T-cell (primary cell): ENCODE measurements at places on chromosomes 1 and 21.
A peak's percentile ranks its signal among the peaks of the same experiment; 100 is the strongest.

GRCh38 chr1:59136541-59137275, 160.2 kb upstream of the FGGY start:
- DNase-seq, result no peak

DNA sequence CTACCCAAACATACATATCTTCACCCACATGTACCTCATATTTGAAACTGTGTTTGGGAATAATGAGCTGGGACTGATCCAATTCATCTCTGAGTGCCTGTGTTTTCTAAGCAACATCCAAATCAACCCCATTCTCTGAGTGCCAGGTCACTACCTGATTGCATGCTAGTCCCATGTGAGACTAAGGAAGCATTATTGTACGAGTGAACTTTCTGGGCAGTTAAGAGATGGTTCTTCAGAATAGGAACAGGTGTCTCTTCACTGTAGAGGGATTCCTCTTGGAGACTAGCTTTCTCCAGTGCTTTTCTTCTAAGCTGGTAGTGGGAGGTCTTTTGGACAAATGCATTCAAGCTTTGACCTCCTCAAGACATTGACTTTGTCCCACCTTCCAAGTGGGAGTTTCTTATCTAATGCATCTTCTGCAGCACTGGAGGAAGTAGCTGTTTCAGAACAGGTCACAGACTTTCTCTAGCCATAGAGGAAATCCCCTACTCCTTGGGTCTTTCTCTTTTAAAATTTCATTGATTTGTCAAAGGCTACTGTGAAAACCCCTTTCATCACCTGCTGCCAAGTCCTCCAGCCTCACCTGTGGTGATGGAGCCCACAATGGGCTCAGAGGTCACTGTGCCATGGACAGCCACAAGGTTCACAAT, 172.0 kb upstream of the KIAA0040 start:
- no peak for DNase-seq

- DNase-seq, result no peak
Measured at GRCh38 chr1:13869172-13869797, 169.3 kb downstream of the PRDM2 start.

DNA sequence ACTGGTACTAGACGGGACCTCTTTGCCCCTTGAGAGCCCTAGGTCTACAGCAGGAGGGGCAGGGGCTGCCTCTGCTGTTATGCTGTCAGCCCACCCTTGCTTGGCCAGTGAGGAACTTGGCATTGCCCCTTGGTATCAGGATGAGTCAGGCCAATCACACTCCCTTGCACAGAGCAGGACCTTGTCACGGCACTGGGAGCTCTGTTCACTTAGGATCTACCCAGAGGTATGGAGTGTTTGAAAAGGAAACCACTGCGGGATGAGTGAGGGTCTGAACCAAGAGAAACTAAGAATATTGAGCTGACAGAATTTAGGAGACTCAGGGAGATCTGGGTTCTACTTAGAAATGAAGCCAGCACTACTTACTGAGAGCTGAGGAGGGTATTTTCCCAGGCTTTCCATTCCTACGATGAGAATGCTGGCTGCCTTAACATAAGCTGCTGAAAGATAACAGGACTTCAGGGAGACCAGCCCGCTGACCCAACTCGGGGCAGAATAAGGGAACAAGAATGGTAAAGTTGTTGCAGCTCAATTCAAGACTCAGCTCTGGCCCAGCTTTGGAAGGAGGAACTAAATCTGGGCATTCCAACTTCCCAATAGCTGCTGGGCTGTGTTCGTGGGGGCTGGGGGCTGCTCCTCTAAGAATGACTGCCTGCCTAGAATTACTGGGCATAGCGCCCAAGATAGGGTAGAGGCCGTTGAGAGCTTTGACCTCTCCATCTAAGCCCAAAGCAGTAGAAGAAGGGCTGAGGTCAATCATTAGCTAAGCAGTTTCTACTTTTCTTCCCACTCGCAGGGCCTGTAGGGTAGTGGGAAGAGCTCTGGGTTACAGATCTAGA, 1.5 kb downstream of the FABP3 start:
- DNase-seq, result no peak

- DNase-seq, result no peak
Measured at GRCh38 chr1:171803461-171804022, 22.1 kb downstream of the METTL13 start.

DNA sequence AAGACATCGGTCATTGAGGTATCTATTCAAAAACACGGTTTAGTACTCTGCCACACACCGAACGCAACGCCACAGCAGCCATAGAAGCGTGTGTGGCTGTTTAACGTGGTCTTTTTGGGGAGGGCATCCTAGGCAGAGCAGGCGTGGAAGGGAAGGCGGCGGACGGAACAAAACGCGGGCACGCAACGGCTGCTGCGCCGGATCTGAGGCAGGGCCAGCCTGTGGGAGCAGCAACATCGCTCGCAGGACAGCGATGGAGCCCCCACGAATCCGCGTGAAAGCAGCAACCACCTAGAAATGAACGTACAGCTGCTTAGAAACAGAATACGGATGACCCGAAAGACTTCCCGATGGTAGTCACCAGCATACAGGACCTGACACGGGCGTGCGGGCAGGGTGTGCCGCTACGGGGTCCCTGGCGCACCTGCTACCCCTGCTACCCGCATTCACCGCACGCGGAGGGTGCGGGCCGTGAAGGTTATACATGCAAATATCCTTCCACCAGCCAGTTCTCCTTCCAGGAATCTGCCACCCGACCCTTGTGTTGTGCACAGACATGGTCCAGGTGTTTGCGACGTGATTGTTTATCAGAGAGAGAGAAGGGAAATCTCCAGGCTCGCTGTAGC, 114.4 kb upstream of the COL6A1 start:
- no peak for DNase-seq

GRCh38 chr1:219476116-219476515, 136.8 kb downstream of the ZC3H11B start:
- DNase-seq, result no peak

GRCh38 chr1:57770236-57770635, 346.4 kb upstream of the DAB1 start:
- no peak for DNase-seq

GRCh38 chr1:55214212-55214933, 791 bp downstream of the USP24 start:
- DNase-seq, result peak; percentile 10

DNA sequence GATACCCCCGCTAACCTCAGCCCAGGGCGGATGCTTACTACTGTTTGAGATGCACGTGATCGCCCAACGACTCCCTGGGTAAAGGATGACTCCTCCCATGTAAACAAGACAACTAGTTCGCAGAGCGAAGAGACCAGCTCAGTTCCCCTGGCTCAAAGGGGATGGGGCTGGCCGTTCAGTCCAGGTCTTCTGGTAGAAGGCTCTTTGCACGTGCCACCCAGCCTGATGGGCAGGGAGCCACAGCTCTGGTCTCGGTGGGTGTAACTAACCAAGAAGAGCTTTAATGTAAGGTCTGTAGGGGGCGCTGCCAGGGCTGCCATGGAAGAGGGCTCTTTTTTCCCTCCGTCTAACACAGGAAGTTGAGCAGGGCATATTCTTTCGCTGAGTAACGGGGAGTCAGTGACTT, 49.4 kb upstream of the PARP1 start:
- peak; percentile 44 for DNase-seq

GRCh38 chr1:75985827-75986226, 53.6 kb upstream of the ASB17 start:
- DNase-seq, result no peak

GRCh38 chr1:31470794-31471315, 57.8 kb downstream of the SERINC2 start:
- no peak for DNase-seq

- DNase-seq, result no peak
Measured at GRCh38 chr1:38183096-38183495, 136.5 kb upstream of the POU3F1 start.

GRCh38 chr1:41535716-41536115, 51.2 kb upstream of the EDN2 start:
- DNase-seq, result no peak

DNA sequence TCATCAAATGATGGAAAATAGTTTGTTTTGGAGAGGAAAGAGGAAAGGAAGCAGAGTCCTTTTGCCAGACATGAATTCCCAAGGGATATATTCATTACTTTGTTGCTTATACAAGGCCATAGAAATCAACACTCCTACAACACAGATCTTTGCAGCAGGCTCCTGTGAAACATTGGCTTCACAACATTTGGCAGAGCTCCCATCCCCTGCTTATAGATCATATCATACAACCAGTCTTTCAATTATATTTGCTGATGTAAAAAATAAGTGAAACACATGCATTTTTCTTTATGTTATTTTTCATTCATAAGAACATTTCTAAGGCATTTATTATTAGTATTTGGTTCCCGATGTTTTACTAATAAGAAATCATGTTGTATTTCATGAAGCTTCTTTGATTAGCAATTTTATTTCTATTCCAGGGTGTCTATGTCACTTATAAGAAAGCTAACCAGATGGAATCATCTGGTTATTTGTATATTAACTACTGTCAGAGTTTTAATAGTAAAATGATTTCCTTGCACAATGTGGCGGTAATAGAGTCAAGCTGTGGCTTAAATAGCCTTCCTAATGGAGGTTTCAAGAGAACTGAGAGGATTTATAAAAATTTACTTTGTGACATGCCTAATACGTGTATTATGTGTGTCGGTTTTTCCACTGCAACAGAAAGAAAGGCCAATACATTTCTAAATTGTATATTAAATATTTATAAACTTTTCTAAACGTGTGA, 470.3 kb upstream of the NCAM2 start:
- DNase-seq, result no peak

DNA sequence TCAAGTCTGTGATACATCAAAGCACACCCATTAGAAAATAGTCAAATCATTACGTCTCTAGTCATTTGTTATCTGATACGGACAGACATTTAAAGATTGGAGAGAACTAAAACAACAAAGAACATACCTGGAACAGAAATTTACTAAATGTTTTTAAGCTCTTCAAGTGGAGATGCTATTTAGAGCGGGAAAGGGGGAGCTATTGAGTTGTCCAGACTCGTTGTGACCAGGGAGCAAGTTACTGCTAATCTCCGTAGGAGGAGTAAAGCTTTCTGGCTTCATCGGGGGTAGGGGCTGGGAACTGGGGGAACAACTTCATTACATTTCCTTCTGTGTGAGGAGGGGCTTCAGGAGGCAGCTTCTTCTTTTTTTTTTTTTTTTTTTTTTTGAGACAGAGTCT, 129.7 kb downstream of the RNF220 start:
- no peak for DNase-seq

GRCh38 chr1:29696656-29697390, 460.5 kb downstream of the PTPRU start:
- no peak for DNase-seq

GRCh38 chr21:33212159-33212851, 17.4 kb upstream of the IFNAR2 start:
- DNase-seq, result no peak

DNA sequence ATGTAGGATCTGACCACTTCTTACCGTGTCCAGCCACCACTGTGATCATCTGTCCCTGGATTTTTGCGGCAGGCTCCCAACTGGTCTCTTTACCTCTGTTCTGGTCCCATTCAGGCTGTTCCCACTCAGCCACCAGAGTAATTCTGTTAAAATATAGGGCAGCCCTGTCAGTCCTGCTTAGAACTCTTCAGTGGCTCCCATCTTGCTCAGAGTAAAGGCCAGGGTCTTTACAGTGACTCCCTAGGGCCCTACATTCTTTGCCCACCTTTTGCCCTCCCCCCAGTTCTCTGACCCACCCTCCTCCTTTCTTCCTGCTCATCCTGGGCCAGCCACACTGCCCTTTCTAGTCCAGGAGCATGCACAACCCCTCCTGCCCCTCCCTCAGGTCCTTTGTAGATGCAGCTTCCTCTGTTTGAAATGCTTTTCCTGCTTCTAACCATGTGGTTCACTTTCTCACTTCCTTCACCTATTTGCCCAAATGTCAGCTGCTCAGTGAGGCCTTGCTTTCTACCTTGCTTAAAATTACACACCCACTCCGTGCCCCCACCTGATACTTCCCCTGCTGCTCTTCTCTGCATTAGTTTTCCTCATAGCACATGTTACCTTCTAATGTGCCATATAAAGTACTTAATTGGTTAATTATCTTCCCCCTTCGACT, 7.8 kb downstream of the UBIAD1 start:
- no peak for DNase-seq

GRCh38 chr1:39150779-39151178, 53.7 kb upstream of the MACF1 start:
- no peak for DNase-seq

- DNase-seq, result no peak
Measured at GRCh38 chr1:46062651-46063319, 69.6 kb downstream of the PIK3R3 start.

GRCh38 chr1:101697072-101697471, 299.7 kb downstream of the OLFM3 start:
- no peak for DNase-seq

DNA sequence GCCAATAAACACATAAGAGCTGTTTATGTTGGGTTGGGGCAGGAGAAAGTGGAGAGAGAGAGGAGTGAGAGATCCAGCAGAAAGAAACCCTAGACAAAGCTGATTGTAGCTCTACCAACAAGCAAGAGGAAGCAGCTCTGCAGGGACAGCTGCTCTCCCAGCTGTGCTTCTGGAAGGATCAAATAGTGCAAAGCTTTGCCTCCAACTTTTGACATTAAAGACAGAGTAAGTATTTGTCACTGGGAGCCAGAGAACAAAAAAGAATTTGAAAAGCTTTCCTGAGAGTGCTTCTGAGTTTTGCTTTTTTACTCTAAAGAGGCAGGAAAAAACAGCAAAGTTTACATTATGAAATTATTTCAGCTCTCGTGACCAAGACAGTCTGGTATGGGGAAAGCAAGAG, 28.5 kb upstream of the C1orf198 start:
- no peak for DNase-seq

GRCh38 chr1:247574664-247575063, 13.5 kb upstream of the OR2G2 start:
- DNase-seq, result no peak

- DNase-seq, result no peak
Measured at GRCh38 chr1:3135073-3135702, 66.2 kb downstream of the PRDM16 start.

DNA sequence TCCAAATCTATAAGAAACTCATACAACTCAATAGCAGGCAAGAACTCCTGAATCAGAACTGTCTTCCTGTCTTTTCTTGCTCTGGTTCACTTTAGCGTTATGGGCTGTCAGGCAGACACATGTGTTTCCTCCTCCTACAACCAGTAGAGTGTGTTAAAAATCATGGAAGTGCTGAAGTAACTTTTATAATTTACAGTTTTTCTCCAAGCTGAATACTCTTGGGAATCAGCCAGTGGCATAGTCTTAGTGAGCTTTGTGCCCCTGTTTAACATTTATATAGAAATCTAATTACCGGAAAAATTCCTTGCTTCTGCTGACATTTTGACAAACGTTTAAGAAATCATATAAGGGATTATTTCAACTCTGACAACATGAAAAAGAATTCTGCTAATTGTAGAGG, 113.1 kb upstream of the RGS18 start:
- DNase-seq, result no peak

DNA sequence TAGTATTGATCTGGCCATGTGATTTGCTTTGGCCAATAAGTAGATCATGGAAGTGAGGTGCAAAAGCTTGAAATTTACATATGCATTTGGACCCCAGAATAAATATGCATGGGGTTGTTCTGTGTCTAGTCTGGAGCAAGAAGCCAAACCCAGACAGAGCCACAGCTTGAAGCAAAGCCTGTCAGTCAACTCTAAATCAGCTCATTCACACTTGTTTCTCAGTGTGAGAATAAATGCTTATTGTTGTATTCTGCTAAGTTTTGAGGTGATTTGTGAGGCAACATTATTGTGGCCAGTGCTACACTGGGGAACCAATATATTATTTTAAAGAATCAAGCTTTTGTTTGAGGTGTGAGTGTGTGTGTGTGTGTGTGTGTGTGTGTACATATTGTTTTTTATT, 12.2 kb upstream of the PGLYRP3 start:
- DNase-seq, result no peak

GRCh38 chr21:29053011-29053553, 20.4 kb downstream of the CCT8 start:
- DNase-seq, result no peak
